ENCODE measurements at places on chromosomes 7 and 10.

DNA sequence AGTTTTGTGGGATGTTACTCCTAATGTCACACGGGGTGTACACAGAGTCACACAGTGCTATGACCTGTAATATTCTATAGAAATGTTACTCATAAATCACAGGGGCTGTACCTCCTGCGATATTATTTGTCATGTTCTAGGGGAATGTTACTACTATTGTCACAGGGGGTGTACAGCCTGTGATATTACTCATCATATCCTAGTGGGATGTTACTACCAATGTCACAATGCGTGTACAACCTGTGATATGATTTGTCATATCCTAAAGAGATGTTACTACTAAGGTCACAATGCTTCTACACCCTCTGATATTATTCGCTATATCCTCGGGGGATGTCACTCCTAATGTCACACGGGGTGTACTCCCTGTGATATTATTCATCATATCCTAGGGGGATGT is 7.6 kb upstream of the CCZ1B start:
- DNase-seq, result no peak

DNA sequence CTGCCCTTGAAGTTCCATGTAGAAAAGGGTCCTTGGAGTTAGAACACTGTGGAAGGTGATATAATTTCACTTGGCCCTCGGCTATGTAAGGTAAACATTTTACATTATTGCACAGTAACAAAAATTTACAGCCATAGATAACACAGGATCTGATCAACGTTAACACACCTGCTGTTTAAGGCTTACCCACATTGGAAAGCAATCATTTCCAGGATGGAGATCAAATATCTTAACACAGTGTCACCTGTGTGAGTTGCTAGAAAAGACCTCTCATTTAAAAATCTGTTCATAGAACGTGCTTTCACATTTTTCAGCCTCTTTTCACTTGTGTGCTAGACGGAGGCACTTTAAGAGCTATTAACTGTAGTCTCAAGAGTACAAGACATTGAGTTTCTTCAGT is 1.9 kb downstream of the TMEM229A start:
- DNase-seq, result no peak

- no peak for DNase-seq
Observed at GRCh38 chr10:33216661-33217427, 117.6 kb downstream of the NRP1 start.

DNA sequence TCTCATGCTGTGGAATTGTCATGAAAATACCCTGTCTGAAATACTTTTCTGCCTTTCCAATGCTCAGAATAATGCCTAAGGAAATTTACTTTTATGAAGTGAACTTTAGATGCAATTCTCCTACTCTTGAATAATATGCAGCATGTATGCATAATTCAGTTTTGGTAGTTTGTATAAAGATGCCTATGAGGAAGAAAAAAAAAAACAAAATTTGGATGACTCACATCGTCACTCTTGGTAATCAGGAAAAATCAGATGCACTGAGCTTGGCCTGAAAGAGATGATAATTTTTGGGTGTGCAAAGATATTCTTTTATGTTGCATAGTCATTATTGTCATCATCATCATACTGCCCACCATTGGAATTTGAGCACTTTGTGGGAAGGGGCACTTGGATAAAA is 382.1 kb downstream of the ANKRD7 start:
- no peak for DNase-seq

DNA sequence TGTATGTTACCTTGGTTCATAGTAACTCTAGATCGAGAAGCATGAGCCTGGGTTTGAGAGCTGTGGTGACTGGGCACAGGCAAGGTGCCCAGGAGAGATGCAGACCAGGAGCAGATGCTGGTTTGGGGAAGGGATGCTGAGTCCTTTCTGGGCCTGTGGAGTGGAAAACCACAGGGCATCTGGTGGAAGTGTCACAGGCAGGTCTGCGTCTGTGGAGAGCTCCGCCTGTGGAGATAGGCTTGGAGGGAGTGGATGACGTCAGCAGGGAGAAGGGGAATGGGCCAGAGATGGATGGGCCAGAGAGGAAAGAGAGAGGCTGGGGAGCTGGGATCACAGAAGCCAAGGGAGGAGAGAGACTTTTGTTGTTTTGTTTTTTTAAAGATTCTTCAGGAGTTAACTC is 14.8 kb downstream of the CYP26A1 start:
- DNase-seq, result no peak

DNA sequence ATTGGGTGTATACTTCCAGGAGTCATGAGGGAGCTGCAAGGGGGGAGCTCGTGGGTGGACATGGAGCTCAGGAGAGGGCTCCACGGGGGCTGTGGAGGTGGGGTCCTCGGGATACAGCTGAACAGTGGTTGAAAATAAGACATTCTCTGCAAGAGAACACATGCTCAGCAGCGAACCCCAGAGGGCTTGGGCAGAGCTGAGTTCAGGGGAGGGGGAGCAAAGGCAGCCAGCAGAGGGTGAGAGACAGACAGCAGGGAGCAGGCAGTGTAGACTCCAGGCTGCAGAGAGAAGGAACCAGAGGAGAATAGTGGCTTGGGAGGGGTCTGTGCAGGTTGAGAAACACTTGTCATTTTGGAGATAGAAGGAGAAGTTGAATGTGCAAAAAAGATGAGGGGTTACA is 73.0 kb upstream of the LRRC18 start:
- DNase-seq, result no peak

DNA sequence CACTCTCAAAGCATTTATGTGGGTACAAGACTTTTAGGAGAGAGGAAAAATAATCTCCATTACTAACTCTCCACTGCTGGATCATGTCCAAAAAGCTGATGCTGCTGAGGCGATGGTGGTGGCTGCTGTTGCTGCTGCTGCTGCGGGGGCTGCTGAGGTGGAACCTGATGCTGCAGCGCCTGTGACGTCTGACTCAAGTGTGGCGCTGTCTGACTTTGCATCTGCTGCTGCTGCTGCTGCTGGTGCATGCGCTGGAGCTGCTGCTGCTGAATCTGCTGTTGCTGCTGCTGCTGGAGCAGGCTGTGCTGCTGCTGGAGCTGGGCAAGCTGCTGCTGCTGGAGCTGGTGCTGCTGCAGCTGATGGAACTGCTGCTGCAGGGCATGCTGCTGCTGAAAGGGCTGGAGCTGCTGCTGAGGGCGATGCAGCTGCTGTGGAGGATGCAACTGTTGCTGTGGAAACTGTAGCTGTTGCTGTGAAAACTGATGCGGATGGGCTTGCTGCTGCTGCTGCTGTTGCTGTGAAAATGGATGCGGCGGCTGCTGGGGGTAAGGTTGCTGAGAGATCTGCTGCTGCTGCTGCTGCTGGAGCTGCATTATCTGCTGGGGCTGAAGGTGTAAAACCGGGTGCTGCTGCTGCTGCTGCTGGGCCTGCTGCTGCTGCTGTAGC is 34.5 kb downstream of the PAXIP1 start:
- DNase-seq, result no peak

DNA sequence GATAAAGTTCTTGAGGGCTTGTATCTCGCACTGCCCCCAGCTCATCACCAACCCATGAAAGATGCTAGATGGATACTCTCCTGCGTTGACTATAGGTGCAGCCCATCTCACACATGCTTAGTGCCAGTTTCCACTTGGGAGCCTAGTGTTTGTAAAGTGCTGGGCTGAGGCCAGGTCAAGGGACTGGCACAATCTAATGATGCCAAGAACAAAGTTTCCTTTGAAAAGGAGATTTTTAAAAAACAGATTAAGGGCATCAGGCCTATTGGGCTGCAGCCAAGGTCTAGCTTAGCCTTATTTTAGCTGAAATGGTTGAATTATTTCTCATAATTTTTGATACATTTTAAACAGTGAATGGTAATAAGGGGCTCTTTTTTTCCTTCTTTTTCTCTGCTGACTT is 259.0 kb downstream of the ADRA2A start:
- DNase-seq, result no peak

DNA sequence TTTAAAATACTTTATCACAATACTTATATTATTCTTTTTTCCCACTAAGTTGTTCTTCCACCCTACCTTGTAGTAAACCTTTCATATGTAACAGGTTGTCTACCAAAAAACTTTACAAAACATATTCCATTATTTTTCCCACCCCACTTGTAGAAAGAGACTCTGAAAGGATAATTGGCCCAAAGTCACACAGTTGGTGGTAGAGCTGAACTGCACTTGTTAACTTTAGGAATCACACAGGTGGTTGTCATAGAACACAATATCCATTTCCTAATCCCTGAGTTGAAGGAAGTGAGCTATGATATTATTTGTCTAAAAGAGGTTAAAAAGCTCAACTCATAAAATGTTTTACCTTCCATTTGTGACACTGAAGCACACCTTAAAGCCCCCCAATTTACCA is 188.8 kb upstream of the FOXP2 start:
- no peak for DNase-seq

- DNase-seq, result no peak
Observed at GRCh38 chr10:4813023-4813422, 13.0 kb upstream of the AKR1E2 start.

GRCh38 chr7:51366930-51367613 is 50.5 kb upstream of the COBL start:
- DNase-seq, result no peak

DNA sequence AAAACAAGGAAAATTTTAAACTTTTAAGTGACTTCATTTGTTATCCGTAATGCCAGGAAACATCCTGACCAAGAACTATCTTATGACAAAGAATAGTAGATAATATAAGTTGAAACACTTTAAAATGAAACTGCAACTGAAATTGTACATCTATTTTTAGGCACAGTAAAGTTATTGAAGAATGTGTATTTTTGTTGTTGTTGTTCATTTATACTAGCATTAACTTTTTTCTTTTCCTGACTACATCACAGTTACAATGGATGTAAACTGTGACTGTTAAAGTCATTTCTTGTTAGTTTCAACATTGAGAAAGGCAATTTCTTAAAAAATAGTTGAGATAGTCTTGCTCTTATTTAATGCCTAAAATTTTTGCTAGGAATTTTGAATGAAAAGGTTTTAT is 2.6 kb downstream of the CPED1 start:
- no peak for DNase-seq

- DNase-seq, result no peak
Observed at GRCh38 chr10:47454008-47454779, 29.7 kb downstream of the ANXA8 start.

DNA sequence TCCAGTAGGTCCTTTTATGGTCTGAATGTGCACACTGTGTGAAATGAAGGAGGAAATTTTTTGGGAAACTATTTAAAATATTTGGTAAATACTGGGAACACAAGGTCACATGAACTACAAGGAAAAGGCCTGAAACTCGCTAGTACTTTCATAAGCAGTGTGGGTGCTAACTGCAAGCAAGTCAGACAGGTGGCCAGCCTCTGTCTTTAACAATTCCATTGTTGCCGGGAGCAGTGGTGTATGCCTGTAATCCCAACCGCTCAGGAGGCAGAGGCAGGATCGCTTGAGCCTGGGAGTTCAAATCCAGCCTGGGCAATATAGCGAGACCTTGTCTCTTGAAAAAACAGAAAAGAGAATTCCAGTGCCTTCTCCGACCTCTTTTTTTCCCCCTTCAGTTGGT is 37.5 kb downstream of the SMURF1 start:
- DNase-seq, result no peak

DNA sequence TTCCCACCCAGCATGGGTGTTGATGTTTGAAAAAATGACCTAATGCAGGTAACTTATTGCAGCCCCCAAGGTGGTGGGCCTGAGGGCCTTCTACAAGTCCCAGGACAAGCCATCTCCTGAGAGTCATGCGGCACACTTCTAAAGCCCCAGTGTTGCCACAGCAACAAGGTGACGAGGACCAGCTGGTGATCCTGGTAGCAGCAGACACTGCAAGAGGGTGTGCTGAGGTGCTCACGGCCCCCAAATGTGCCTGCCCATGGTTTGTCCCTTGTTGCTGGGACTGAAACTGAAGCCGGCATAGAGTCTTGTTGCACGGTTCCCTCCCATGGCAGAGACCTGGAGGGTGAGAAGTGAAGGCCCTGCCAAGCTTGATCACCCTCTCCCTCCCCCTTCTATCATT is 333.2 kb upstream of the MGMT start:
- DNase-seq, result no peak

DNA sequence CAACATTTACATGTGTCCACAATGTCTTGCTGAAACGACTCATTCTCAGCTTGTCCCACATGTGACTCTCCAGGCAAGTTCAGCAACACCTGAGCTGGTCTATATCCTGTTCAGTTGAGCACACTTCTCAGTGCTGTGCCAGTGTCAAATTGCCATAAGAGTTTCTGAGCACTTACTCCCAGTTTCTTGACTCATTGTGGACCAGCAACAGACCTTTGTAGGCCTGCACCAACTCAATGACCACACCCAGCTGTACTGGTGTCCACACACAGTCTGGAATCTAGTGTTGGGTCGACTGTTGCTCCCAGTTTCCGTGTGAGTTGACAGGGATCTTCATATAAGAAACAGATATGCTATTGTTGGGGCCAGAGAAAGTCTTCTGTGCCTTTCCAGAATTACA is 88.0 kb downstream of the PTPN20 start:
- DNase-seq, result no peak

All from AG09319 (cell line).